Daoy (cell line): ENCODE measurements at places on chromosomes 6 and 20. TPM values are rescaled to one million over a fixed set of nuclear protein-coding genes. Genes with fewer than 3 reads are reported as not detected.

GRCh38 chr20:19713822-19714578 lies 44.1 kb upstream of the RIN2 start:
- DNase-seq, result no peak

DNA sequence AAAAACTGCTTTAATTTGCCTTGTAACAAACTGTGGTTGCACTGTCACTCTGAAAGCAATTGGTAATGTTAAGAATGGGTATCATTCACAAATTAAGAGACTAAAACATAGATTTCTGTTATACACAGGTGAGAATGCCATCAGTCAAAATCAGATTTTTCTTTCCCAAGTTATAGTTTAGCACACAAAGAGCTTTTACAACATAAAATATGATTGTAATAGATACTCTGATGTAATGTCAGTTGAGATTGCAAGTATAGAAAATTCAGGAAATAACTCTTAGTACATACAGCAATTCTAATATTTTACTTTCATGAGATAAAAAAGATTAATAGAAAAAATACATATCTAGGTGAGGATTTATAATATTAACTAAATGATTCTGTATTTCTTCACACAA lies 2.3 kb upstream of the ME1 start:
- no peak for DNase-seq

DNA sequence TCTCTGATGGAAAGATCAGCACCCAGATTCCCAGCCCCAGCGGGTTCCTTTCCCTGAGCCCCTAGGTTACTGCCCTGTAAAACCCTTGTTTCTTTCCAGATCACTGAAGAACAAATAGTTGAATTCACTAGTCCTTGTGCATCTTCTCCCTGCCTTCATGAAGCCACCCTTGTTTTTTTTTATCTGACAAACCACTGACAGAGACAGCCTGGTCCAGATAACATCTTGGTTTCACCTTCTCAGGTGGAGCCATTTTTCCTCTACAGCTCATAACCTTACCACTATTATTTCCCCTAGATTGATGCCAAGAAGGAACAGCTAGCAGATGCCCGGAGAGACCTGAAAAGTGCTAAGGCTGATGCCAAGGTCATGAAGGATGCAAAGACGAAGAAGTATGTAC lies 15.9 kb upstream of the PLCG1 start:
- no peak for DNase-seq

GRCh38 chr6:116159782-116160524 lies 34.0 kb upstream of the COL10A1 start:
- DNase-seq, result no peak

DNA sequence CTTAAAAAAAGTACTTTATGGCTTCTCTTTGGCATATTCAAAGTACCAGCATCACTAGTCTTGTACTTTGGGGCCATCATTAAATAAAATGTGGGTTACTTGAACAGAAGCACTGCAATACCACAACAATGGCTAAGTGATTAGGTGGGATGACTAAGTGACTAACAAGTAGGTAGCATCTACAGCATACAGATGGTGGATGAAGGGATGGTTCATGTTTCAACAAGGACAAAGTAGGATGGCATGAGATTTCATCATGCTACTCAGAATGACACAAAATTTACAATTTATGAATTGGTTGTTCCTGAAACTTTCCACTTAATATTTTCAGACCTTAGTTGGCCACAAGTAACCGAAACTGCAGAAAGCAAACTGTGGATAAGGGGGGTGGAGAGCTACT lies 7.7 kb downstream of the MPC1 start:
- no peak for DNase-seq

DNA sequence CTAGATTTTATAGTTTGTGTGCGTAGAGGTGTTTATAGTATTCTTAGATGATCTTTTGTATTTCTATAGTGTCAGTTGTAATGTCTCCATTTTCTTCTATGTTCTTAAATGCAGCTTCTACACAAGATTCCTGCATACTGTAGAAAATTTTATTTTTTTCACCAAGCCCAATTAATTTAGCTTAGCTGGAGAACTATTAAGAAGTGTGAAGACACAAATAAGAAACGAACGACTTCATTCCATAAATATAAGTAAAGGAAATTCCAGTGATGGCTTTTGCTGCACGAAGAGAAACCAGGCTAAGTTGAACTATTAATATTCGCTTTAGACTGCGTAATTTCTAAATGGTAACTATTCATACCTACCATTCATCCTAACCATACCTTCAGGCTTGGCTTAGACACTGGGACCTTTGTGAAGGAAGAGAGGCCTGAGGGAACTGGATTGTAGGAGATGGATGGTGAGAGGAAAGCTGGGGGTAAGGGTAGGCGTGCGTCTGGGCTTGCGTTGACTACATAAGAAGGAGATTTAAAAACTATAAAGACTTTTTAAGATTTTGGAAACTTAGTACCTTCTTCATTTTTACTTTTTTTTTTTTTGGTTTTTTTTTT lies 15.9 kb downstream of the HLA-DOA start:
- DNase-seq, result no peak

GRCh38 chr6:84050408-84050807 lies 16.8 kb downstream of the MRAP2 start:
- DNase-seq, result no peak

Gene IL20RA
- 0.27 and 0.57 TPM in 2 replicates for total RNA-seq
